ENCODE measurements at places on chromosomes 7 and 10. TPM values are rescaled to one million over a fixed set of nuclear protein-coding genes. Genes with fewer than 3 reads are reported as not detected.
A peak's percentile ranks its signal among the peaks of the same experiment; 100 is the strongest.

DNA sequence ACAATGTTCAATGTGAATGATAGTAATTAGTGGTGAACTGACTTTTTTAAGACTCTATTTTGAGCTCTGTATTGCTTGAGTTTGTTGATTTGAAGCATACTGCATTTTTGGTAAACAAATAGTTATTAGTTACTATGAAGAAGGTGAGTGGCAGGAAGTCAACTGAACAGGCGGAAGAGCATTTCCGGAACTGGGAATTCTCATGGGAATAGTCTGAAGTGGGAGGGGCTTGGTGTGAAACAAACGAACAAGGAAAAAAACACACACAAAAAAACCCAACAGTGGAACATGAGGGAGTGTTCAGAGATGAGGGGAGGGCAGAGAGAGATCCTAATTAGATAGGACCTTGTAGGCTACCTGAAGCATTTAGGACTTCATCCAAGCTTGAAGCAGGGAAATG, 43.9 kb upstream of the C1QL3 start:
- DNase-seq, result peak; percentile 65

GRCh38 chr10:78659598-78659967, 409.2 kb upstream of the ZMIZ1 start:
- DNase-seq, result no peak

Gene SPOCK2
- 3.0 TPM for total RNA-seq

Gene EGFR
- total RNA-seq, result 0.20 TPM
